CD4-positive, alpha-beta T cell treated with Interleukin-1 beta for 1 hour (primary cell): ENCODE measurements at places on chromosomes 12 and 14.

DNA sequence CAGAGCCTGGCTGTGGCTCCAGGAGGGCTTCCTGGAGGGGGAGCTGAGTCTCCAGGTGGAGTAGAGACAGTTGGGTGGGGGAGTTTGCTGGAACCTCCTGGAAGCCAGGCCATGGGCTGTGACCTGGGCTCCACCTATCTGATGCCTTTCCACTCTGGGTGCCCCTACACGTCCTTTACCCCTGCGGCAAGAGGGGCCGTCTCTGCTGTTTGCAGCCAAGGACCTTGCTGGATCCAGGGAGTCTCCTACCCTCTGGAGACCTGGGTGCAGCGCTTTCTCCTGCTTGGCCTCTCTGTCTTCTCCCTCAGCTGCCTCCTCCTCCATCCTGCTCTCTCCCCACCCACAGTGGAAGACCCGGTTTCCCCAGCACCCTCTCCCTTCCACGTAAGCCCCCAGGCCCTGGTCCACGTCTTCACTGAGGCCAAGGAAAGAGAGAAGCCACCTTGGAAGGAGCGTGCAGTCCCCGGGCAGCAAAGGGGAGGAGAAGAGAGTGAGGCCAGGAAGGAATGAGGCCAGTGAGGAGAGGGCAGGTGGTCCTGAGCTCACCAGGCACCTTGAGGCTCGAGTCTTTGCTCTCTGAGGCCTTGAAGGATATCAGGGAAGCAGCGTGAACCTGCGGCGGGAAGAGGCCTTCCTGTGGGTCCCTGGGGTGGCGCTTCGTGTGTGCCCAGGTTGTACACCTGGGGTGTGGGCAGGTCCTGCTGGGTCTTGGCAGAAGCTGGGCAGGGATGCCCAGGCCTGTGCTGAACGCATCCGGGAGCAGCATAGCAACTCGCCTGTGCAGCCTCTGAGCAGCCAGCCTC is 294.3 kb upstream of the RTL1 start:
- DNase-seq = no peak

DNA sequence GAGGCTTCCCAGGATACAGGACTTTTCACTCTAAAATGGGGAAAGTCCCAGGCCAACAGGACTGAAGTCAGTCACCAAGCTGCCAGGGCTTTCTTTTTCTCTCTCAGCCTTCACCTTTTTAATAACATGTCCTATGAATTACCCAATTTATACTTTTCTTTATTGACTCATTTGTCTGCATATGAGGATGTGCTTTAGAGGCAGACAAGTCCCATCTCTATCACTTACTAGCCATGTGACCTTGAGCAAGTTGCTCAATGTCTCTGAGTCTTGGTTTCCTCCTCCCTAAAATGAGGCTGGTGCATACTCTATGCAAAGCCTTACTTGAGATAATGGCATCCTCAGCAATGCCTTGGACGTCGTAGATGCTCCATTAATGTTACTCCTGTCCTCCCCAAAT is 98.1 kb upstream of the TMPO start:
- DNase-seq = no peak

- DNase-seq = no peak
Observed at GRCh38 chr14:74804219-74804825, 41.2 kb downstream of the YLPM1 start.

DNA sequence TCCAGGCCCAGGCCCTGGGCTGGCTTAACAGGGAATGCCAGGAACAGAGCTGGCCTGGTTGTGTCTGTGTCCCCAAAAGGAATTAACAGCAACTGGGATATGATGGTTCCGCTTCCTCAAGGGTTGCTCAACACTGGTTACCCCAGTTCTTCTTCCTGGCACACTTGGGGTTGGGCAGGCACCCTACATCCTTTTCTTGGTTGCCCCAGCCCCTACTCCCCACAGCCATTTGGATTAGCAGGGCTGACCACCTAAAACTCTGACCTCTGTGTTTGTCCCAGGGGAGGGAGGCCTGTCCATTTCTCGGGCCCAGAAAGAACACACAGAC is 30.8 kb downstream of the NCKAP5L start:
- peak; percentile 12 for DNase-seq

- peak; percentile 31 for DNase-seq
Observed at GRCh38 chr12:2288001-2288400, 235.2 kb downstream of the CACNA1C start.

GRCh38 chr14:75822522-75823141 is 159.2 kb downstream of the TGFB3 start:
- no peak for DNase-seq

- DNase-seq = no peak
Observed at GRCh38 chr12:111893287-111893686, 51.3 kb downstream of the MAPKAPK5 start.

DNA sequence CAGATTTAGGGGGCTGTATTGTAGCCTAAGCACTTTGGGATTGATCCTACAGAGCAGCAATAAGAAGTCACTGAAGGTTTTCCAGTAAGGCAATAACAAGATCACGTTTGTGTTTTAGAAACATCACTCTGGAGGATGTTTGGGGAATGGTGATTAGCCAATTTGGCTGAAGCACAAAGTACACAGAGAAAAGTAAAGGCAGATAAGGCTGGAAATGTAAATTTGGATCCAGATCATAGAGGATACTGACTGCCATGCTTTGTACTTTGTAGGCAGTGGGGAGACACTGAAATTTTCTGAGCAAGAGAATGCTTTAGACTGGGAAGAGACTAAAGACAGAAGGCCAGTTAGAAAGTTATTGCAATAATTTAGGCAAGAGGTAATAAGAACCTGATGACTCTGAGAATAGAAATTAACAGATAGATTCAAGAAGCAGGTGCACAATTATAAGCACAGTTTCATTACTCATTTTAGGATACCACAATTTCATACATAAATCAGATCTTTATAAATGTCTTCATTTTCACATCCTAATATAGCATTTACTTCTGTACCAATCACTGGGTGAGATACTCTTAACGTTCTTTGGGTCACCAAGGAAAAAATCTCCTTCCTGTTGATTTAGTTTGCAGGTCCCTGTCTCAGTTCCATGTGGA is 314.5 kb upstream of the GARIN6 start:
- DNase-seq = no peak

DNA sequence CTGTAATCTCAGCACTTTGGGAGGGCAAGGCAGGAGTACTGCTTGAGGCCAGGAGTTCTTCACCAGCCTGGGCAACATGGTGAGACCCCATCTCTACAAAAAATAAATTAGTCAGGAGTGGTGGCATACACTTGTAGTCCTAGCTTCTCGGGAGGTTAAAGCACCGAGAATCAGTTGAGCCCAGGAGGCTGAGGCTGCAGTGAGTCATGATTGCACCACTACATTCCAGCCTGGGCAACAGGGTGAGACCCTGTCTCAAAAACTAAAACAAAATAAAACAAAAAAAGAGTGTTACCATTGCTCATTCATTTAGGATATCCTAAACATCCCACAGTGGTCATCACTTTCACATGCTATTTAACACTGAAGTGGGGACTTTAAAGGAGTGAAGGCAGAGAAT is 7.8 kb downstream of the NEK9 start:
- no peak for DNase-seq

DNA sequence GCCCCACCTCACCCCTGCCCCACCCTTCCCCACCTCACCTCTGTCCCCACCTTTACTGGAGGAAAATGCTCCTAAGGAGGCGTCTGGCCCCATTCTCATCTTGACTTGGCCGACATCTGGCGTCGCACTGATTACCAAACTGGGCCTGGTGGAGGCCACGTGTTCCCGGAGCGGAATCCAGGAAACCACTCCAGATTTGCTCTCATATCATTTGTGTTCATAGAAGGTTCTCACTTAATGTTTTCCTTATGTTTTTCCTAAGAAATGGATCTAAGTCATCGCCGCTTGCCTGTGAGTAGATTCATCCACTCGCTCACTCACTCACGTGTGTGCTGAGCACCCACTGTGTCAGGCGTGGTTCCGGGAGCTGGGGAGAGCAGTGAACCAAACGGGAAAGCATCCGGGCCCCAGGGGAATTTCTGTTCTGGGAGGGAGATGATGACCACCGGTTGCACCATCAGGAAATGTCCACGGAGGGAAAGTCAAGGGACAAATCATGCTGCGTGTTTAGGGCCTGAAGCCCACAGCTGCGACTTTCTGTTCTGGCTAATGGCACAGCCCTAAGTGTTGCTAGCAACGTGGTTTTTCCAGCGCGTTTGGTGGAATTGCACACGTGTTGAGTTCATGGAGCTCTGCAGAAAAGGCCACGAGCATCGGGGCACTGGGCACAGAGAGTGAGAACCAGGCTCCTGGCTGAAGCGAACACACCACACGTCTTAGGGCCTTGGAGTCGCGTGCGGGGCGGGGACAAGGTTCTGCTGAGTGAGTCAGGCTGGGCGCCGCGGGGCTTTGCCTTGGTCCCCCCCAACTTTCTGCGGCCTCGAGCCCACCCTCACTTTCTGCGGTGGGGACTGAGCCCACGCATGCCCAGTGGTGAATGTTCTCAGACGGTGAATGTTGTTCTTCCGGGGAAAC is 57.7 kb downstream of the ADGRD1 start:
- DNase-seq = no peak

GRCh38 chr12:105931762-105932570 is 206.8 kb downstream of the NUAK1 start:
- DNase-seq = no peak

- DNase-seq = no peak
Observed at GRCh38 chr12:14979468-14979867, 6.6 kb downstream of the PDE6H start.

- no peak for DNase-seq
Observed at GRCh38 chr12:118645219-118645618, 268.9 kb downstream of the SUDS3 start.

GRCh38 chr14:65000898-65001591 is 14.3 kb downstream of the FNTB start:
- no peak for DNase-seq

GRCh38 chr12:5612556-5613410 is 180.9 kb downstream of the NTF3 start:
- no peak for DNase-seq

DNA sequence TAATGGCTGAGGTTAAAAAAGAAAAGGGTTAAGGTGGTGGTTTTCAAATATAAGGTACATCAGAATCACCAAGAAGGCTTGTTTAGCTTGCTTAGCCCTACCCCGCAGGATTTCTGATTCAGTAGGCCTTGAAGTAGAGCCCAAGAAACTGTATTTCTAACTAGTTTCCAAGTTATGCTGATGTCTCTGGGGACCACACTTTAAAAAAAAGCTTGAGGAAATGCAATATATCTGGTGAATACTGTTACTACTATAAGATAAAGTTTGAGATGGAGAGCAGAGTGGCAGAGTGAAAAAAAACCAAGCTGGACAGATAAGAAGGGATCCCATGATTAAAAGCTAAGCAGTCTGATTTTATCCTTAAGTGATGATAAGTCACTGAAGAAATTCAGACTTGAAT is 18.3 kb upstream of the GXYLT1 start:
- DNase-seq = no peak

DNA sequence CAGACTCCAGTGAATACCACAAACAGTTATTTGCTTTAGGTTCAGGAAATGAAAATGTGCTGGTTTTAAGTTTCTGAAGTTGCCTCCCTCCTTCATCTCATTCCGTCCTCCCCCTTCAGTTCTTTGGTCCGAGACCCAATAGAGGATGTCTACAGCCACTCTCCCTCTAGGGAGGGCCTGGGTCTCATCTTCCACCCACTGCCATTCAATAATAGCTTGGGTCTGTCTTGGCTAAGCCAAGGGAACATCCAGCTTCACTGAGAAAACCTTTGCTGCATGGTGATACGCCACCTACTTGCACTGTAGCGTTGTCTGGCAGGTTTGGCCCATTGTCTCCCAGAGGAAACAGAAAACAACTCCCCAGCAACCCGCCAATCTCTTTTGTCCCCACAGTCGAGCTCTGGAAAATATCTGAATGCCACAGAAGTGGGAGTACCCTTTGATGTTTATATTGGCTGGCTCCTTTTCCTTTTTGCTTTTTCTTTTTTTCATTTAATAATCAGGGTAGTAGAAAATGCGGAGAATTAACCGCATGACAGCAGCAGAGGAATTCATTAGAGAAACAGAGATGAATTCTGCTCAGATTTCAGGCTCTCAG is 380.1 kb downstream of the RAD51B start:
- no peak for DNase-seq

DNA sequence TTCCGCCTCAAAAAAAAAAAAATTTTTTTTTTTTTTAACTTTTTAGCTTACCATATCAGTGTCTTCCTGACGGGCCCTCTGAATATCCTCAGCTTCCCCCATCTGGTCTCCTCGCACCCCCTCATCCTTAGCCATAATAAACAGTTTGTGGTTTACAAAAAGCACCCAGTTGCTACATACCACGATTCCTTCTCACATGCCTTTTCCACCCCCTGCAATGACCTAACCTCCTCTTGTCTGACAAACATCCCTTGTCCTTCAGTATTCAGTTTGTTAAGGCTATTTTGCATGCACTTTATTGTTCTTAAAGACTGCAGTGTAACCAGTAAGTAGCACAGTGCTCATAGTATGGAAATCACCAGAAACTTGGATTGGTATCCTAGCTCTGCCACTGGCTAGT is 88.5 kb downstream of the PPM1H start:
- DNase-seq = no peak

GRCh38 chr12:44500423-44500822 is 375.7 kb downstream of the NELL2 start:
- no peak for DNase-seq

DNA sequence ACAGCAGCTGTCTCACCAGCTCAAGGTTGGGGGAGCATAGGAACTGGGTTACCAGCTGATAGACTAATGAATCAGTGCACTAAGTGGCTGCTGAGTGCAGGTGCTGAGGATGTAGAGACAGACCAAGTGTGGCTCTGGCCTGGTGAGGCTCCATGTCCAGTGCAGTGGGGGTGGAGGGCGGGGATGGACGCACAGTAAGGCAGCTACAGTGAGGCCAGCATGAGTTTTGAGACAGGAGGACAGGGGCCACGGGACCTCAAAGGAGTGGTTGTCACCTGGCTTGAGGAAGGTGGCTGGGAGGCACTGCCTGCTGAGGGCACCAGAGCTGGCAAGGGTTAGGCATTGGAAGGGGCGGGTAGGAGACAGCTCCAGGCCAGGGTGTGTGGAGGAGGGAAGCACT is 37.0 kb downstream of the SYNE3 start:
- DNase-seq = no peak

GRCh38 chr12:95553197-95553943 is 2.1 kb upstream of the USP44 start:
- no peak for DNase-seq

GRCh38 chr12:19910681-19911080 is 457.7 kb upstream of the PDE3A start:
- DNase-seq = no peak

DNA sequence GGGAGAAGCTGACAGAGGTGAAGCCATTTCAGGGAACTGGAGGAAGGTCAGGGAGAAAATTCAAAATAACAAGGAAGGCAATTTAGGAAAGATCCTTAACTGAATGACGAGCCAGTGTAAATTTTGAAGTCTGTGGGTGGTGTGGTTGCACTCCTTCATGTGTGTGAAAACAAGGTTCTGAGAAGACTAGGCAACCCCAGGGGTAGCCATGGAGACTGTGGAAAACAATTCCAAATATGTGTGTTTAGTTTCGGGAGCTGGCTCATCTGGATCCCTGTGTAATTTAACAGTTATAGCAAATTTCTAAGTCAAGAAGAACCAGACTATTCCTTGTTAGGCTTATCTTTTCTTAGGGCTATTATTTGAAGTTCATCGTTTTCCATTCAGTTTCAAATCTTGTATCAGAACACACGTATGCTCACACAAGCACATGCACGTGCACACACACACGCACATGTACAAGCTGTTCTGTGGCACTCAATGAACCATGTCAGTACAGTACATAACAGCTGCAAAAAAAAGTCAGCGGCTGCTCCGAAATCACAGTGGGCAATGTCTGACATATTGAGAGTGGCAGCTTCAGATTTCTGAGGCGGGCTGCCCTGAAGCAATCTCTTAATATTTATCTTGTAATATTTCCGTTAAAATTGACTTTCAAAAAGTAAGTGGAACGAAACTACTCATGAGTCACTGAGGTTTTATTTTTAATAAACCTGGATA is 411.2 kb downstream of the AEBP2 start:
- no peak for DNase-seq
